ENCODE measurements at places on chromosomes 6 and 20.

GRCh38 chr6:116561377-116562018 lies 7.9 kb downstream of the CALHM4 start:
- DNase-seq, result peak; percentile 25

- DNase-seq, result no peak
Measured at GRCh38 chr6:41878246-41878645, 16.9 kb downstream of the USP49 start.

GRCh38 chr6:143040018-143040417 lies 20.7 kb upstream of the AIG1 start:
- no peak for DNase-seq

- DNase-seq, result no peak
Measured at GRCh38 chr6:88869263-88870020, 94.0 kb downstream of the RNGTT start.

- DNase-seq, result no peak
Measured at GRCh38 chr6:40152701-40153436, 218.6 kb upstream of the MOCS1 start.

DNA sequence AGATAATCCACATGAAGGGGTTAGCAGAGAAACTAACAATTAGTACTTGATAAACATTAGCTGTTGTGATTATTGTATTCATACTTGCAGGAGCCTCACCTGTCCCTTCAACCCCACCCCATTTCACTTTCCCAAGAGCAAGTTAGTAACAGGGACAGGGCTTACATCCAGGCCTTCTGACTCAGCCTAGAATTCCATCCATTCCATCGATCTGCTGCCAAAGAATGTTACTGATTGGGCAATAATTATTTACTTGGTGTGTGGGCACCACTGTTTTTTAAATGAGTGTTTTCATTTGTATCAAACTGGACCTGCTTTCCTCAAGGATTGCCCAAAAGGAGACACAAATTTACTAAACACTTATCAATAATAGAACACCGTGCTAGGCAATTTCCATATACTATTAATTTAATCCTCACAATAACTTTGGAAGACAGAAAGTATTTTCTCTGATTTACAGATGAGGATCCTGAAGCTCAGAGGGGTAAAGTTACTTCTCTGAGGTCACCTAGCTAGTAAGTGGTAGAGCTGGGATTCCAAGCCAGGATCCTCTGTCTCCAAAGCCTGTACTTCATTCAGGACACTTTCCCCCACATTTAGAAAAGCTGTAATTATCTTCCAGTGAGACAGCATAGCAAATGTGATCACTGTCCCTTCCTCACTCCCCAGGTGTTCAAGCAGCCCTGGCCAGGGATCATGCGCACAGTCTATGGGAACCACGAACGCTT lies 32.8 kb downstream of the GSS start:
- no peak for DNase-seq

- no peak for DNase-seq
Measured at GRCh38 chr20:62792182-62792939, 3.9 kb upstream of the MRGBP start.

GRCh38 chr6:11189865-11190624 lies 42.4 kb downstream of the NEDD9 start:
- no peak for DNase-seq

GRCh38 chr6:108748055-108748454 lies 100.2 kb upstream of the ARMC2 start:
- DNase-seq, result no peak

DNA sequence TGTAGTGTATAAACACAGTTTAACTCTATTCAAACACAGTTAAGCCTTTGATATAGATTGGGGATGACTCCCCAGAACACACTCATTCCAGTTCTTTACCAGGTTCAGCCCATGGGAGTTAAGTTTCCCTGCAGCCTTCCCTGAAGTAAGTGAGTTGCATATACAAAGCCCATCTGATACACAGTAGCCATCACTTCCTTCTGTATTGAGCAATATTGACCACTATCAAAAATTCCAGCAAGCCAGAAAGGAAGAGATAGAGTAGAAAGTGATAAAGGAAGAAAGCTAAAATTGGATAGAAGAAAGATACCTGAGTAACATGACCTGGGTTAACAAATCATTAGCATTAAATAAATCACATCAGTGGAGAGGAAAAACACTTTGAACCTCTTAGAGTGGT lies 34.6 kb downstream of the DEFB114 start:
- no peak for DNase-seq

DNA sequence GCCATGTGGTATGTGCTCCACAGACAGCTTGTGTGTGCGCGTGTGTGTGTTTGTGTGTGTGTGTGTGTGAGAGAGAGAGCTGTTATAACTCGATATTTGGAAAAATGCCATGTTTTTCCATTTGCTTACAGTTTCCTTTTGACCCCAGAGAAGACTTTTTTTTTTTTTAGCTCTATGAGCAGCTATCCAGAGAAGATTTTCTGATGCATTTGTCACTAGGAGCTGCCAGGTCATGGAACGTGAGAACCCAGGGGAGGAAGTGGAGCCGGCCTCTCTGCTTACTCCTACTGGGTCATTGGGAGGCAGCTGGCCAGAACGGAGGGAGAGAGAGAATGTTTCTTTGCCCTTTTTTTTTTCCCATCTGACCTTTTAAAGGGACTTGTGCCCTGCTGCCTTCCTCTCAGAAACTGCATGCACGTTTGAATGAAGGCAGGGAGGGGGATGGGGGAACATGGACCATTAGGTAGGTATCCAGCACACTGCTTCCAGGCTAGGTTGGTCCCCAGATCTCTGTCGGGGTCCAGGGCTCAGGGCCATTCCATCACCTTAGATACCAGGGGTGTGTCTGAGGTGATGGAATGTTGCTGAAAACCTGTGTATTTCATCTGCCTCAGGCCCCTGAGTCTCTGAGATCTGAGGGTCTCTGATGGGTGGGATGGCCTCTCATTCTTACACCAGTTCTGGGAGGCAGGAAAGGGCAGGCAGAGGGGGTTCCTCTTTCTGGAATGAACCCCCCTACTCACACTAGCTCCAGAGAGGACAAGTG lies 11.2 kb upstream of the MRPS18A start:
- DNase-seq, result no peak

DNA sequence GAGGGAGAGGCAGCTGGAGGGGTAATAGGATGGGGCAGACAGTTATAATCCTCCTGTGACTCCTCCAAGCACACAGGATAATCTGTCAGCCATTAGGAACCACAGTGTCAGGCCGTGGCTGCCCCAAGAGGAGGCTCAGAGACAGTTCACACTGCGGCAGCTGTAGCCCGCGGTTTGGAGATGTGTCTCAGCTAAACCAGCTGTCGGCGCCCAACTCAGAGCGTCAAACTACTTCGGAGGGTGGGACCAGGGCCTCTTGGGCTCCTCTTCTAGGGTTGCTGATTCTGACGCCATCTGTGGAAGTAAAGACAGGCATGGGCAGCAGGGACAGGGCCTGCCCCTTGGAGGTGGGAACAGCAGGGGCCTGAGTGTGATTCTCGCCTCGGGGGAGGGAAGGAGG lies 309.8 kb downstream of the CDC5L start:
- DNase-seq, result no peak

DNA sequence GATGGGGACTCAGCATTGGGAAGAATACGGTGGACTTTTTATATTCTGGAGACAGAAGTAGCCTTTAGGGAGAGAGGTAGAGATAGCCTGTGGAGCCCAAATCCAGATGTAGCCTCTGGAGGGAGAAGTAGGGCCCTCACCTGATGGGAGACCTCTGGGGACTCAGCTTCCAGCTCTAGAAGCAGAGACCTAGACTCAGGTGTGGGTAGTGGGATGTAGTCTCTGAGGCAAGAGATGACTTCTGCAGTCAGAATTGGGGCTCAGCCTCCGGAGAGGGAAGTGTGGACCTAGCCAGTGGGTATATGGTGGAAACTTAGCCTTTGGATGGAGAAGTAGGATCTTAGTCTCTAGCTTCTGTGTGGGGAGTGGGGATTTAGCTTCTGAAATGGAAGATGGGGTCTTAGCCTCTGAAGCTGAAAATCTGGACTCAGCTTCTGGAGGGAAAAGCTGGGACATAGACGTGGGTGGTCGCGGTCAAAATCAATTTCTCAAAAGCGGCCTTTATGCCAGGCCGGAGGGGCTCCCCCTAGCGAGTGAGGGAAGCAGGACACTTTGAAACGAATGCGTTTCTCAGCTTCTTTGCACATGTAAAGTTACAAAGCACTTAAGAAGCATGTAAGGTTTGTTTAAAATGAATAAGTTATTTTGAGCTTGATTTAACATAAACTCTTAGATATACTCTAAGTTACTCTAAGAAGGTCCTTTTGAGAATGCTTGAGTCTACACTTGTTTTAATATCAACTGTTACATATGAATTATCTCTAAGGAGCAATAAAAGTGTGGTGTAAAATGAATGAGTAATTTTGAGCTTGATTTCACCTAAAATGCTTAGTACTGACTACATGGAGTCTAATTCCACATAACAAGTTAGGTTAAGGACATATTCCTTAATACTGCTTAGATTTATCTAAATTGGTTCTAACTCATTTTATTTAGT lies 12.9 kb upstream of the ZNF343 start:
- no peak for DNase-seq

- no peak for DNase-seq
Measured at GRCh38 chr6:16635810-16636602, 125.3 kb downstream of the ATXN1 start.

GRCh38 chr6:46969206-46969605 lies 47.5 kb upstream of the ADGRF5 start:
- no peak for DNase-seq

GRCh38 chr6:44245912-44246662 lies 814 bp upstream of the HSP90AB1 start:
- DNase-seq, result peak; percentile 61

DNA sequence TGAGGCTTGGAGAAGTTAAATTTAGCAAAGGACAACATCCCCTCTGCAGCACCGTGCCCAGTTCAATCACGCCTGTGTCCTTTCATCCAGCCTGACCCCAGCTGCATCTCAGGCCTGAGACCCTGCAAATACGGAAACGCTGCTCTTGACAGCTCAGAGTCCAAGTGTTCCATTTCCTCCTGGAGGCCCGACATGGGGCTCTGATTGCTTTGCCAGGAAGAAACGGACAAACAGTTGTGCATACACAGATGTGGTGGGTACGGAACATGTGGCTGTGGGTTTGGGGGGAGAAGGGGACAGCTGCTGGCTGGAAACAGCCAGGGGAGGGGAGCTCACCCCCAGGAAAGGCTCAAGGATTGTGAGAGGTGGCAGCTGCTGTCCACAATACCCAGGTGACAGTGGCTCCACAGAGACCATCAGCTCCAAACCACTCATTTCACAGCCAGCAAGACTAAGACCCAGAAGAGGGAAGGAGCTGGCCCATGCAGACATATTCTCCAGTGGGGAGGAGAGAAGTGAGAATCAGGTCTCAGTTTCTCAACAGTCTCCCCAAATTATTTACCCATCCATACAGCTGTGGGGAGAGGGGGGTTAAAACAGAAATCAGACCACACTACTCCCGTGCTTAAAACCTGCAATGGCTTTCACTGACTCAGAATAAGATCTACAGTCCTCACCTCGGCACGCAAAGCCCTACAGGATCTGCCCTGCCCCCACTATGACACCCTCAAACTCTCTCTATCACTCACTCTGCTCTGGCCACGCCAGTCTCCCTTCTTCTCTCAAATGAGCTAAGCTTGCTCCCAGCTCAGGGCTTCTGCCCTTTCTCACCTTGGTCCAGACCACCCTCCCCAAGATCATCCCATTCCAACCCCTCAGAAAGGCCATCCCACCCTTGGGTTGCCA lies 89.1 kb downstream of the PREX1 start:
- no peak for DNase-seq

DNA sequence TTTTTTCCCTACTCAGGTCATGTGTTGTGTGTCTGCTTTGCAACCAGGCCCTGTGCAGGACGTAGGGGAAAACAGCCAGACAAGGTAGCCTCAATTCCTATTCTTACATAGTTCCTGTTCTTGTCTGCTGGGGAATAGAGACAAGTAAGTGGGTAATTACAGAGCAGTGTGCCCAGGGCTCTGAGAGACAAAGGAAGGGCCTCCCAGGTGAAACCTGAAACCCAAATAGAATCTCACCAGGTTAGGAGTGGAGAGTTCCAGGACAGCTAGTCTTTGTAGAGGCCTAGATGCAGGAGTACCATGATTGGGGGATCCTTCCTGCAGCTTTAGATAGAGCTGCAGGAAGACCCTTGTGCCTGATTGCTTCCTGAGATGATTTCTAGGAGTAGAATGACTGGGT lies 48.4 kb downstream of the DHX35 start:
- DNase-seq, result no peak

DNA sequence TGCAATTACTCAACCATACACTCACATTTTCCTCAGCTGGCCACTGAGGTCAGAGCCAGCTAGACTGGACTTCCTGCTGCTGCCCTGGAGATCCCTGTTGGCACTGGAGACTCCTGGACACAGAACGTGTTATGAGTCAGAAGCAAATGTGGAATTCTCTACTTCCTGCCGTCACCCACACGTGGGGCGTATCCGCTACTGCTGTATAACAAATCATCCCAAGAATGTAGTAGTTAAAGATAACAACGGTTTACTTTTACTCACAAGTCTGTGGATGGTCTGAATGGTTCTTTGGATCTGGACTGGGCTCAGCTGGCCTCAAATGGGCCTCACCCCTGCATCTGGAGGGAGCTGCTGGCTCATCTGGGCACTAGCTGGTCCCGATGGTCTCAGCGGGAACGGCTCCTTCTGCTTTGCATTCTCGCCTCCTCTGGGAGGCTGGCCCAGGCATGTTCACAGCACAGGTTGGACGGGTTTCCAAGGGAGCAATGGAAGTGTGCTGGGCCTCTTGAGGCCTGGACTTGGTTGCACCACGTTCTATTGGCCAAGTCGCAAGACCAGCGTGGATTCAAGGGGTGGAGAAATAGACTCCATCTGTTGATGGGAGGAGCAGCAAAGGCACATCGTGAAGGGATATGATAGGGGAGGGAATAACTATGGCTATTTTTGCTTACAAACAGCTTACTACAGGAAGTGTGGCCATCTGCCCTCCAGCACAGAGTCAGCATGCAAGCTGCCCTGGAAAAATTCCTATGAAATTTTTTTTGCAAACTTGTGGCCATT lies 118.5 kb downstream of the SNX5 start:
- no peak for DNase-seq

DNA sequence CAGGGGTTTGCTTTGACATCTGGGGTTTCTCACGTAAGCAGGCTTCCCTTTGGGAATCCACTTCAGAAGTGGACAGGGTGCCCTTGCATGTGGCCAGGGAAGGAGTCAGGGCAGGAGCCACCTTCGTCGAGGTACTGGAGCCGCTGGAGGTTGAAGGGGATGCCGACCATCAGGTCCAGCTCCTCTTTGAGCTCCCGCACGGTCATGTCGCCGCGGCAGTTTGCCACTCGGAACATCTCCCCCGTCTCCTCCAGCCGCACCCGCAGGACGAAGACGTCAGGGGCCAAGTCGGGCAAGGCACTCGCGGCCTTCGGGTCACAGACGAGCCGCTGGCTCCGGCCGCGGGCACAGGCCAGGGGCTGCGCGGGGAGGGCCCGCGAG lies 360 bp downstream of the ANKRD60 start:
- DNase-seq, result no peak

GRCh38 chr20:9467995-9468394 lies 46.4 kb upstream of the LAMP5 start:
- no peak for DNase-seq

GRCh38 chr6:16041327-16041726 lies 87.6 kb upstream of the MYLIP start:
- DNase-seq, result no peak

- DNase-seq, result no peak
Measured at GRCh38 chr6:90739339-90739738, 152.5 kb upstream of the MAP3K7 start.
